Activated naive CD4-positive, alpha-beta T cell treated with anti-CD3 and anti-CD28 coated beads for 36 hours (primary cell): ENCODE measurements at places on chromosomes 1 and 21. TPM values are rescaled to one million over a fixed set of nuclear protein-coding genes. Genes with fewer than 3 reads are reported as not detected.

- H3K36me3 ChIP-seq, result peaks cover 17% of the 10 kb centered on the region
- peak overlapping the region; percentile 99 for H3K4me3 ChIP-seq
- DNase-seq, result no peak
- H3K4me1 ChIP-seq, result peaks cover 34% of the 10 kb centered on the region
- H3K27me3 ChIP-seq, result no peaks in the 10 kb centered on the region
Measured at GRCh38 chr1:155136748-155137147, 1.1 kb downstream of the SLC50A1 start.

The MCOLN2 gene
- 7.4 TPM for total RNA-seq

- no peaks in the 10 kb centered on the region for H3K27me3 ChIP-seq
- H3K4me3 ChIP-seq, result peak overlapping the region; percentile 48
- peaks cover 10% of the 10 kb centered on the region for H3K4me1 ChIP-seq
- DNase-seq, result peak; percentile 37
- no peak overlapping the region for H3K27ac ChIP-seq
Measured at GRCh38 chr1:236502972-236503639, 20.7 kb upstream of the LGALS8 start.

DNA sequence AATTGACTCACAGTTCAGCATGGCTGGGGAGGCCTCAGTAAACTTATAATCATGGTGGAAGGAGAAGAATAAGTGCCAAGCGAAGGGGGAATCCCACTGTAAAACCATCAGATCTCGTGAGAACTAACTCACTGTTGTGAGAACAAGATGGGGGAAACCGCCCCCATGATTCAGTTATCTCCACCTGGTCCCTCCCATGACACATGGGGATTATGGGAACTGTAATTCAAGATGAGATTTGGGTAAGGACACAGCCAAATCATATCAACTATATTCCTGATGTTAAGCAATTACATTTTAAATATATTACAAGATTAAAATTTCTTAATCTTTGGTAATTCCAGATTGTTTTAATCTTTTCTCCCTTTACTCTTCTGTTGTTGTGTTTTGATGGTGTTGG lies 55.2 kb downstream of the FNBP1L start:
- H3K27ac ChIP-seq, result no peak overlapping the region
- no peaks in the 10 kb centered on the region for H3K4me1 ChIP-seq
- H3K36me3 ChIP-seq, result no peaks in the 10 kb centered on the region
- DNase-seq, result no peak
- H3K27me3 ChIP-seq, result no peaks in the 10 kb centered on the region
- no peak overlapping the region for H3K4me3 ChIP-seq

The HSF2BP gene
- 2.1 TPM for total RNA-seq

DNA sequence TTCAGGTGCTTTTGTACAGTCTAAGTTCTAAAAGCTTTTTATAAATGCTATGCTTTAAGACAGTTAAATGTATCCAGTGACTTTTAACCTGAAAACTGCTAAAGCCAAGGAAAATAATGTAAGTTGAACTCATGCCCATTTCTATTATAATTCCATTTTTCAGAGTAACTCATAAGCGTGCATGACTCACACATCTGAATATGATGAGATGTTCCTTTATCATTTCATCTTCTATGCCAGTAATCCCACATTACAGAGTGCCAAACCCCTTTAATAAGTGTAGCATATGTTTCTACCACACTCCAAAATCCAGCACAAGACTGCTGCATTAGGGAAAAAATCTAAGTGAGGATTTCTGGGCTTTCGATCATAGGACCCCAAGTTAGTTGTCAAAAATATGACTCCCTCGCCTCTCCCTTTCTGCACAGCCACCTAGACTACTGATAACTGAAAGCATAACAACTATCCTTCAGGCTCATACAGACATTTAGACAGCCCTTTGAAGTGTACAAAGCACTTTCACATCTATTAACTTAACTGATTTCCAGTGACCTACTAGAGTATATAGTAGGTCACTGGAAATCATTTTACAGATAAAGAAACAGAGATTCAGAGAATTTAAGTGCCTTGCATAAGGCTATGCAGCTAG lies 45.3 kb downstream of the JAK1 start:
- peaks cover 94% of the 10 kb centered on the region for H3K4me1 ChIP-seq
- H3K4me3 ChIP-seq, result no peak overlapping the region
- no peak for DNase-seq
- peak overlapping the region; percentile 87 for H3K27ac ChIP-seq

DNA sequence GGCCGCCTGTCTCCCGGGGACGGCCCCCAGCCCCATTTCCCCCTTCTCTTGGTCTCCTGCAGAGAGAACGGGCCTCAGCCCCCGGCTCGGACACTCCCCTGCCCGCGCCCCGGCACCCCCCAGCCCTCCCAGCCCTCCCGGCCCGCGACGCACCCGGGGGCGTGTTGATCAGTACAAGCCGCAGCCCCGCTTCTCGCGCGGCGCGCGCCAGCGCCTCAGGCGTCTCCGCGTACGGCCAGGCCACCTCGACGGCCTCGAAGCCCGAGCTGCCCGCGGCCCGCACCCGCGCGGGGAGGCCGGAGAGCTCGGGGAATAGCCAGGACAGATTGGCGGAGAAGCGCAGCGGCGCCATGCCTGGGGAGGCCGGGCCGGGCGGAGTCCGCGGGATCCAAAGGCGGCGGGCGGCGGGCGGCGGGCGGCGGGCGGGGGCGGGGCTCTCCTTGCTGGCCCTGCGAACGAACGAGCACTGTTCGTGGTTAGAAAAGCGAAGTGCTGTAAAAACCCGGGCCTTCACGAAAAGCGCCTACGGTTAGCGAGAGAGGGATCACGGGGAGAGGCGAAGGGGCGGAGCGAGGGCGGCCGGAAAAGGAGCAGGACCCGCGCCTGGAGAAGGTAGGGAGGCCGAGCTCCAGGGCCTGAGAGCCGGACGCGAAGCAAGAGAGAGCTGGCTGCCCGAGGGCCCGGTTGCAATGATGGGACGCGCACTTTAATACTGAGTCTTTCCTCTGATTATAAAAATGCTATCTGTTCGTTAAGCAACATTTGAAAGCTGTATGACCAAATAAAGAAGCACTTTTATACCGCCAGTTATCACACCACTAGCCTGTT lies at the start of gene HYI:
Gene HYI, minus strand, starts transcription at position 490 of the 828 bp plus-strand sequence. Its CDS starts 138 bp downstream, at position 352.
- H3K4me3 ChIP-seq, result peak within 1 kb of the TSS; percentile 83
- H3K36me3 ChIP-seq, result peaks cover 14% of the 10 kb centered on the region
- peak; percentile 84 for DNase-seq
- peaks cover 13% of the 10 kb centered on the region for H3K4me1 ChIP-seq
- peak within 1 kb of the TSS; percentile 81 for H3K27ac ChIP-seq

The GRIK3 gene
- total RNA-seq, result not detected

DNA sequence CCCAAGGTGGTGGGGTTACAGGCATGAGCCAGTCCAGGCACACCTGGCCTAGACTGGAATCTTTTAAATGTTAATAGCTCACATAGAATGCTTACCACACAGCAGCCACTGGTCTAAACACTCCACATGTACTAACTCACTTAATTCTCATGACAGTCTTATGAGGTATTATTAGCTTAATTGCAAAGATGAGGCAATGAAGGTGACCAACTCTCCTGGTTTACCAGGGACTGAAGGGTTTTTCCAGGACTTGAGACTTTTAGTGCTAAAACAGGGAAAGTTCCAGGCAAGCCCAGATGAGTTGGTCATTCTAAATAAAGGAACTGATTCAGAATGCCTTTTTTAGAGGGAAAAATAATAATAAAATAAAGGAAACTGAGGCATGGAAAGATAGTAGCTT lies 7.0 kb upstream of the STMN1 start:
- no peak overlapping the region for H3K27ac ChIP-seq
- H3K4me1 ChIP-seq, result peaks cover 6% of the 10 kb centered on the region
- H3K27me3 ChIP-seq, result no peaks in the 10 kb centered on the region
- no peak overlapping the region for H3K4me3 ChIP-seq

GRCh38 chr1:184810735-184811343 lies 56.2 kb upstream of the EDEM3 start:
- no peak for DNase-seq
- H3K4me1 ChIP-seq, result no peaks in the 10 kb centered on the region
- H3K27ac ChIP-seq, result no peak overlapping the region
- no peaks in the 10 kb centered on the region for H3K27me3 ChIP-seq

- no peaks in the 10 kb centered on the region for H3K27me3 ChIP-seq
- no peak overlapping the region for H3K27ac ChIP-seq
- H3K36me3 ChIP-seq, result peaks cover under 1% of the 10 kb centered on the region
- no peak overlapping the region for H3K4me3 ChIP-seq
- DNase-seq, result no peak
Measured at GRCh38 chr1:183879494-183879893, 74.6 kb downstream of the RGL1 start.

DNA sequence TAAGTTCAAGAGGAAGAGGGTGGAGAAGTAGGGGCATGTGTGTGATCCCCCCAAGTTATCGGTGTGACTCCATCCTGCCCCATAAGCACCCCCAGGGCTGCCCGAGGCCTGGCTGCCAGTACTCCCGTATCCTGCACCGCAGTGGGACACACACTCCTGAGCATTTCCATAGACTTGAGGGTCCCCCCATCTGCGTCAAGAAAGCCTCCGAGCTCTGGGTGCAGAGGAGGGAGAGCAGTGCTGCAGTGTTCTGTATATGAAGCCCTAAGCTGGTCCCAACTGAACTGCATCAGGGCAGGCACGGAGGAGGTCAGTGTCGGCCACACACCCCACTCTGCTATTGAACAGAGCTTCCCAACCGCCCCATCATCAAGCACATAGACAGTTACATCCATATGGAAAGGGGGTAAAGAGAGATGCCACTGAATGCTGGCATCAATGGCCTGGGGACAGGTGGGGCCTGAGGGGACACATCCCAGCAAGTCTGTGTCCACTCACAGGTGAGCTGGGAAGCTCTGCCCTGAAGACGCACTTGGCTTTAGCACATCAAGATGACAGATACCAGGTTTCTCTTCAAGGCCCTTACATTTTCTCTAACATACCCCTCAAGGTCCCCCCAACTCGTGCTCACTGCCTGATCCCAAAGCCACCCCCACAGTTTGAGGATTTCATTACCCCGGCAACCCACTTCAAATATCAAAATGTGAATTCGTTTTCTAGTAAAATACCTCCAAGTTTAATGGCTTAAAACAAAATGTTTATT lies 64.3 kb downstream of the EVA1C start:
- no peak overlapping the region for H3K27ac ChIP-seq
- H3K27me3 ChIP-seq, result no peaks in the 10 kb centered on the region
- no peaks in the 10 kb centered on the region for H3K4me1 ChIP-seq
- H3K36me3 ChIP-seq, result peaks cover 4% of the 10 kb centered on the region
- H3K4me3 ChIP-seq, result no peak overlapping the region

- DNase-seq, result no peak
- no peak overlapping the region for H3K27ac ChIP-seq
- H3K27me3 ChIP-seq, result no peaks in the 10 kb centered on the region
- no peaks in the 10 kb centered on the region for H3K4me1 ChIP-seq
- H3K4me3 ChIP-seq, result no peak overlapping the region
- H3K36me3 ChIP-seq, result no peaks in the 10 kb centered on the region
Measured at GRCh38 chr1:239422818-239423217, 36.5 kb downstream of the CHRM3 start.

- H3K27me3 ChIP-seq, result peaks cover 17% of the 10 kb centered on the region
- H3K4me3 ChIP-seq, result no peak overlapping the region
- peak; percentile 73 for DNase-seq
- H3K4me1 ChIP-seq, result no peaks in the 10 kb centered on the region
- H3K27ac ChIP-seq, result no peak overlapping the region
Measured at GRCh38 chr1:983798-984475, 2.0 kb upstream of the PERM1 start.

GRCh38 chr1:160168016-160168415 lies 16.6 kb downstream of the ATP1A4 start:
- H3K36me3 ChIP-seq, result no peaks in the 10 kb centered on the region
- peaks cover 2% of the 10 kb centered on the region for H3K27me3 ChIP-seq

DNA sequence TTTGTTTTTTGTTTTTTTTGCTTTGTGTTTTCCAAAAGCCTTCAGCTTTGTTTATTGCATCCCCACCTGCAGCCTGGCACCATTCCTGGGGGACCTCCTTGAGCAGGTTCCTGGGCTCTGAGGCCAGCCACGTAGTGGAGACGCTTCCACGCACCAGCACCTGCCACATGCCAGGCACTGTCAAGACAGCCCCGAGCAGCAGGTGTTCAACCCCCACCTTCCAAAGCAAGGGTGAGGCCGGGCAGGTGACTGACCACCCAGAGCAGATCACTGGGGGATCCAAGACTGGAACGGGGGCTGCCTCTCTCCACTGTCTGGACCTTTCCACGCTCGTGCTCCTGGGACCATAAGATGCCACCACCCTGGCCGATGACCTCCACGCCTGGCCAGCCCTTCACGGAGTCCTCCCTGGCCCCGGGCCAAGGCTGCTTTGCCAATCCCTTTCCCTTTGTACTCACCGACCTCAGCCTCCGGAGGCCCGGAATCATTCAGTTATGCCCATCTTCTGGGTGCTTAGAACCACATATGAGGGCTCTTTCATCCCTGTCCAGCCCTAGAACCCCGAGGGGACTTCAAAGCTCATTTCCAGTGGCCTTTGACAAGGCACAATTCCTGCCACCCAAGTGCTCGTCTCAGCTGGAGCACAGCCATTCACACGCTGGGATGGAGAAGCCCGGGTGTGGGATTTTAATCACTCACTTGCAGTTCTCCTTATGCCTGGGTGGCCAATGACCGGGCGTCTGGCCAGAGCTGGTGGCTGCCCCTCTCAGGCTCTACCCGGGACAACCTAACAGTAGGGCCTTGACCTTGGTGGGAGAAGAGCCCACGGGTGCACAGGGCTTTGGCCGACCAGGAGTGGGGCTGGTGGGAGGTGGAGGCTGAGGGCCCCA lies 330.8 kb downstream of the NPHP4 start:
- H3K27ac ChIP-seq, result no peak overlapping the region
- H3K36me3 ChIP-seq, result no peaks in the 10 kb centered on the region
- no peak for DNase-seq
- H3K27me3 ChIP-seq, result peaks cover 7% of the 10 kb centered on the region
- H3K4me1 ChIP-seq, result no peaks in the 10 kb centered on the region

GRCh38 chr1:183100361-183100974 lies 77.2 kb downstream of the LAMC1 start:
- H3K36me3 ChIP-seq, result no peaks in the 10 kb centered on the region
- H3K27ac ChIP-seq, result no peak overlapping the region
- H3K4me1 ChIP-seq, result no peaks in the 10 kb centered on the region
- H3K27me3 ChIP-seq, result peaks cover 2% of the 10 kb centered on the region
